T-helper 1 cell treated with Interleukin-12 subunit alpha and Interleukin-12 subunit beta and Interleukin-4 antibody, amounts not matched to agents 30 ng/mL and 1 ng/mL, for 36 hours (primary cell): ENCODE measurements at places on chromosomes 2 and 18. TPM values are rescaled to one million over a fixed set of nuclear protein-coding genes. Genes with fewer than 3 reads are reported as not detected.

The CTLA4 gene
- 49.2 and 51.3 TPM in 2 replicates for total RNA-seq

The CDH19 gene
- not detected in 2 replicates for total RNA-seq

The IGFBP5 gene
- total RNA-seq: not detected in 2 replicates

The SERPINB13 gene
- not detected in 2 replicates for total RNA-seq

The TRIM43 gene
- total RNA-seq: not detected in 2 replicates

The C2orf80 gene
- not detected in 2 replicates for total RNA-seq

The PTMA gene
- total RNA-seq: 1,774 and 1,790 TPM in 2 replicates

The B3GNT7 gene
- total RNA-seq: not detected in 2 replicates

The TMEM185B gene
- total RNA-seq: 38.1 and 41.5 TPM in 2 replicates

The FBXO15 gene
- 0.46 and 0.49 TPM in 2 replicates for total RNA-seq

The REEP1 gene
- 0.10 and 0.12 TPM in 2 replicates for total RNA-seq

The CHCHD5 gene
- 28.1 and 29.8 TPM in 2 replicates for total RNA-seq

The PLEKHH2 gene
- 0.05 and 0.10 TPM in 2 replicates for total RNA-seq

The EHD3 gene
- total RNA-seq: 2.6 and 3.1 TPM in 2 replicates

The IL1R2 gene
- total RNA-seq: 1.0 and 1.4 TPM in 2 replicates

The RTP5 gene
- not detected in 2 replicates for total RNA-seq

The MAT2A gene
- 288 and 294 TPM in 2 replicates for total RNA-seq

The ZNF521 gene
- not detected in 2 replicates for total RNA-seq

The MC5R gene
- 0.15 TPM in 1 of 2 replicates, not detected in the other for total RNA-seq

The CASP10 gene
- total RNA-seq: 33.5 and 33.9 TPM in 2 replicates

The CD207 gene
- not detected in 2 replicates for total RNA-seq

The SP5 gene
- 0.12 and 0.17 TPM in 2 replicates for total RNA-seq
